ENCODE measurements at places on chromosomes 3 and 15.

DNA sequence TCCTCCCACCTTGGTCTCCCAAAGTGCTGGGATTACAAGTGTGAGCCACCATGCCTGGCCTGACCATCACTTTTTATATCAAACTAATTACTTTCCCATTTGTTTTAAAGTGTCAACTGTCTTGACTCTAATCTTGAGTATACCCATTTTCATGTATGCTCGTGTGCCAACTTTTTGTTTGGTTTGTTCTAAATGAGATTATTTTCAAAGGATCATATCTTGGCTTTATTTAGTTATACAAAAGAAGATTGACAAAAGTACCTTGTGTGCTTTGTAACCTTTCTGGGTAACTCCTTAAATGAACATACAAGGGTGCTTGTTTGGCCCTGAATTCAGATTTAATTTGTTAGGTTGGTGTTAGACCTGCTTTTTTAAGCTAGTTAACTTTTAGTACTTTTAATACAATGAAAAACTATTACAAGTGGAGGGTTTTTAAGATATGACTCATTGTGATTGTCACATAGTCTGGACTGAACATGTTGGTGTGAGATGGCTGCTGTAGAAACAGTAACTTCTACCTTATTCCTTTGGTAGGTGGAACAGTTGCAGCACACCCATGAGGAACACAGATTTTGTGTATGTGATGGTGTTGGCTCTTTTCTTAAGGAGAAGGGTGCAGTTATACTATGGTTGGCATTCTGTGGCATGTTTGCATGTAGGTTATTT lies 10.7 kb downstream of the KIF23 start:
- DNase-seq, result no peak

DNA sequence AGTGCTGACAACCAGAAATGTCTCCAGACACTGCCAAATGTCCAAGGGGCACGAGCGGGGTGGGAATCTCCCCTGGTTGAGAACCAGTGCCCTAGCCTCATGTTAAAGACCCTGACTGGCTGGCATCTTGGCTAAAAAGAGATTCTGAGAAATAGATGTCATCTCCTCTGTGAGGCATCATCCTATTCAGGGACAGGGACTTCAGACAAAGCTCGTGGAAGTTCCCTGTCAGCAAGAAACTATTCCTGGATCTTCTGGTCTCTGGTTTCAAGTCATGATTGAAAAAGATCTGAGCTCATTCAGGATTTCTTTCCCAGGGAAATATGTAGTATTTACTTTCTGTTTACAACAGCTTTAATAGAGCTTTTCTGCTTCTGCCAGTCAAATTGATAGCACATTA lies 10.8 kb downstream of the WDR5B start:
- no peak for DNase-seq

DNA sequence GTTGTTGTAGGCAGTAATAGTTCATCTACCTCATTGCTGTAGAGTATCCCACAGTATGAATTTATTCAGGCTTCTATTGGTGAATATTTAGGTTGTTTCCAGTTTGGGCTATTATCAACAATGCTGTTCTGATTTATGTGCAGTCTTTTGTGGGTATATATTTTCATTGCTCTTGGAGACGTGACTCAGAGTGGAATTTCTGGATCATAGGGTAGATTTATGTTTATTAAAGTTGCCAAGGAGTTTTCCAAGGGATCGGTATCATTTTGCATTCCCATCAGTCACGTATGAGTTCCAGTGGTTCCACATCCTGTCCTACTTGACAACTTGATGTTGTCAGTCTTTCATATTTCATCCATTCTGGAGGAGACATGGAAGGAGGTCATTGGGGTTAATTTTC lies 8.4 kb upstream of the HRH1 start:
- DNase-seq, result no peak

GRCh38 chr3:165839296-165840076 lies 2.3 kb upstream of the BCHE start:
- DNase-seq, result no peak

DNA sequence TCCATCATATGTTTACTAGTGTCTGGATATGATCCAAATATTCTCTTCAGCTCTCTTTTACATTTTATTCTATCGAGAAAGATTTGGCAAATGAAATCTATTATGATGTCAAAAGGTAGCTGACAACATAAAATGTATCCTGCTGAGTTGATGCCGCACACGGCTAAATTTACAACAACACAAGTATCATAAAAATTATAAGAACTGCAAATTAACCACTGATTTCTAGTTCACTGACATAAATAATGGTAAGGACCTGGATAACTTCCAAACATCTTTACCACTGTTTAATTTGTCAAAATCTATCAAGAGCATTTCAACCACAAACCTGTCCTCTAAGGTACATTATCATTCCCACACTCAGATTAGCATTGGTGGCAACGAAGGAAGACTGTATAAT lies 244.5 kb downstream of the FOXP1 start:
- DNase-seq, result no peak

DNA sequence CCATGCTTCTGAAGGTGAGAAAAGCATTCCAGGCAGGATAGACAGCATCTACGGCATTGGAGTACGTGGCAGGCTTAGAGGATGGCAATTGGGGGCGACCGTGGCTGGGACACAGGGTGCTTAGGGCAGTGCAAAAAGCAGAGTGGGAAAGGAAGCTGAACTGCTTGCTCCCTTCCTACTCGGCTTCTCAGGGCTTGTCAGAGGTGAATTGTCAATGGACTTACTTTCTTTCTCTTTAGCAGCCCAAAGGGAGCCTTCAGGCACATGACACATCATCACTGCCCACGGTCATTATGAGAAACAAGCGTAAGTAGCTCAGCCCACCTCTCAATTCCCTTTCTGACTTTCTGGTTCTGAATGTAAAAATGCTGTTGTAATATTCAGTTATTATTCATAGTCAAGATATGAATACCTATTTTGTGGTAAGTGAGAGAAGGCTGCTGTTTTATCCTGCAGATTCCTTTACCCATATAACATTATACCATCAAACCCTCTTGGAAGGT lies 84.3 kb downstream of the KLHL25 start:
- DNase-seq, result no peak

DNA sequence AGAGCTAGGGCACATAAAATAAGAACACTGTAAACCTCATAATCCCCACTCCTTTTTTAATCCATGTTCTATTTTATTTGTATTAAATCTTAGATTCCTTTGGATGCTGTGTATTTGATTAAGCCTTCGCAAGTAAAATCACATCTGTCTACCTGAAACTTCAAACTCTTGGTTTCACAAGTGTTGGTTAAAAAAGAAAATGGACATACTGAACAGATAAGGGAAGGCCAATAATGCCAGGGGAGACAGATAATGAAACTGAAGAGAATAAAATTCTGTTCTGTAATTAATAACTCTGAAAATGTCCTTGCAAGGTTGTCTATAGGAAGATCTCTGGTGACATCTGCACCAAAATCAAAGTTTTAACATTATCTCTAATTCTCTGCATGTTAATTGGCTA lies 114.2 kb downstream of the ULK4 start:
- DNase-seq, result no peak

- DNase-seq, result no peak
These were observed 638 bp upstream of the TBC1D5 start for GRCh38 chr3:17742880-17743657.

- peak; percentile 25 for DNase-seq
These were observed at the start of gene IL17RD for GRCh38 chr3:57164657-57165573. Gene IL17RD, minus strand, starts transcription at chr3:57165353. Its CDS starts 67 bp downstream, at chr3:57165286.

DNA sequence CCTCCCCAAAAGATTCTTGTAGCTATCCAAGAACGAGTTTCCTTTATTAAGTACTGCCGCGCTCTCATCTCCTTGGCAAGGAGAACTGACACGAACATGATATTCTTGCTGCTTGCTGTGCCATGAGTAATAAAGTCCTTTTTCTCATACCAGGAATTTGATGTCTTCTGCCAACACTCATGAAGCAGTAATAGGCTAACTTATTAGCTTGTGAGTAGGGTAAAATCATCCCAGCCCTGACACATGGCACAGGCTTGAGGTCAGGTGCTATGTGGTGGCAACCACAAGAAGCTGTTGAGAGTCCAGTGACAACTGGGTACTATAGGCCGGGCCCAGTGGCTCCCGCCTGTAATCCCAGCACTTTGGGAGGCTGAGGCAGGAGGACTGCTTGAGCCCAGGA lies 22.7 kb upstream of the UBXN7 start:
- DNase-seq, result no peak

DNA sequence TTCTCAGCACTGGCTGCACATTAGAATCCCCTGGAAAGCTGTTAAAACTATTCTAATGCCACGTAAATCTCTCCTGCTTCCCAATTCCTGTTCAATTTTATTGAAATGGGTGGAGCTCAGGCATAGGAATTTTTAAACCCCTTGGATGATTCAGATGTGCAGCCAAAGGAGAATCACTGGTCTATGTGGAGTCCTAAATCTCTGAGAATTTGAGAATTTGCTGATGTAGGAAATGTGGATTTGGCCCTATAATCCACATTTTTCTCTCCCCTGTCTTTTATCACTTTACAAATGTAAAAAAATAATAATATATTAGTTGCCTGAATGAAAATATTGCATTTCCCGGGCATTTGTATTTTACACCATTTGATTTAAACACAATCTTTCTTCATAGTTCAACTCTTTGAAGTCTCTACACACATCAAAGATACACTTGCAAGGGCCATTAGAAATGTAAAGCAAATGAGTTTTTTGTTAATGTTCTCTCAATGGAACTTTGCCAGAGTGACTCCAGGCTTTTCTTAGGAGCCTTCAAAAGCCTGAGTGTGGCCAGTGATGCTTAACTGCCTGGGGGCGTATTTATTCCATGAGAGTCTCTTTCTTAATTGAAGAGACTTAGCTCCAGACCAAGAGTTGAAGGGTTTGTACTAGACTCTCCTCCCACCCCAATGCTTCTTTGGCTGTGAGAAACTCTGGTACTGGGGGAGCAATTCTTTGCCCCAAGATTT lies 48.8 kb upstream of the PTX3 start:
- DNase-seq, result no peak

DNA sequence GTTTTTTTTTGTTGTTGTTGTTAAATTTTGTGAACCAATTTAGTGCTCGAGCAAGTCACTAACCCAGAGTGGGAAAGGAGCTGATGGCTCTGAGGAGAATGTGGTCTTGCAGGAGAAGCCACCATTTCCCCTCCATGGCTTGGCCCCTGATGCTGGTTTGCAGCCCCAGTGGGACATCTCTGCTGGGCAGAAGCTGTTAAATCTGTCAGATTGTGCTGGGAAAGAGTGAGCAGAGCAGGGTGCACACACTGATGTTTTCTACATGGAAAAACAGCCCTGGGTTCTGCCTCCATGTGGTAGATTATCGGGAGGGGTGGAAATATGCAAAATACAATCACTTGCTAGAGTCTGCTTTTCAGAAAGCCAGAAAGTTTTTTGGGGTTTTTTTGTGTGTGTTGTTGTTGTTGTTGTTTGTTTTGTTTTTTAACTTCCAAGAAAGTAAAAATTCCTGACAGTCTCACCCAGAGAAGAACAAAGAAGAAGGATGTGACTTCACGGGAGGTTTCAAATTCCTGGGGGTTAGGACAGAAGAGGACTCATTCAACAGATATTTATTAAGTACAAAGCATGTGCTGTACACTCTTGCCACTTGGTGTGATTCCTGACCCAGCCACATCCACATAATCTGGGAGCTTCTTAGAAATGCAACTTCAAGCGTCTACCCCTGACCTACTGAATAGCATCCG lies 133.7 kb downstream of the FOXB1 start:
- DNase-seq, result no peak

GRCh38 chr3:43106293-43106628 lies 382 bp upstream of the POMGNT2 start:
- DNase-seq, result no peak

GRCh38 chr15:89647191-89647851 lies 7.9 kb downstream of the KIF7 start:
- peak; percentile 52 for DNase-seq

DNA sequence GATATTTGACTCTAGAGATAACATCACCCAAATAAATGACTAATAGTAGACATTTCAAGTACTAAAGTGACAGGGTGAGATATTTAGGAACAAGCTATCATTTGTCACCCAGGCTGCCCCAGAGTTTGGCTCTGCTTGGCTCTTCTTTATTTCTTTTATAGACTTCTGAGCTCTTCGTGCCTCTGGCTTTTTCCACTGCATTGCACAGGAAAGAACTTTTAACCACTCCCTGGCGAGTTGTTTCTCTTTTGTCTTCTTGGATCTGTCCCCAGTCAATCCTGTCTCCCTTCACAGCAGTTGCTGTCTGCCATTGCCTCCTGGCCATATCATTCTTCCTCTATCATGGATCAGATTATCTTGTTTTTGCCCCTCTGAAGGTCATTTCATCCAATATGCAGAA lies 339.2 kb upstream of the DCBLD2 start:
- no peak for DNase-seq

DNA sequence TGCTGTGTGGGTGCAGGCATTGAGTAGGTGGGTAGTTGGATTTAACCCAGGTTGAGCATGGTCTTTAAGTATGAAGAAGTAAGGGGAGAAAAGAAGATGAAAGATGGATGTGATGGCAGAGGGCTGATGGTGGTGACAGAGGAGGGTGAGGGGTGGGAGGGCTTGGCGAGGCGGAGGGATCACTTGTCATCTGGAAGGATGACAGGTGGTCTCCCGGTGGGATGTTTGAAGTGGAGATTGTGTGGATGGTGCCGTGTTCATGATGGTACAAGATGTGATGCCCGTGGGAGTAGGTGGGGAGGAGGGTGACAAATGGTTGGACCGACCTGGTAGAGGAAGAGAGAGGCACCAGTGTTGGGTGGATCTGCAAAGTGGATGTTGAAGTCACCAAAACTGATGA lies 208.8 kb downstream of the RPLP1 start:
- no peak for DNase-seq

Measured in activated T-cell treated with anti-CD3 and anti-CD28 coated beads for 1 hour (primary cell).